ENCODE measurements at places on chromosomes 12 and 14.
A peak's percentile ranks its signal among the peaks of the same experiment; 100 is the strongest.

DNA sequence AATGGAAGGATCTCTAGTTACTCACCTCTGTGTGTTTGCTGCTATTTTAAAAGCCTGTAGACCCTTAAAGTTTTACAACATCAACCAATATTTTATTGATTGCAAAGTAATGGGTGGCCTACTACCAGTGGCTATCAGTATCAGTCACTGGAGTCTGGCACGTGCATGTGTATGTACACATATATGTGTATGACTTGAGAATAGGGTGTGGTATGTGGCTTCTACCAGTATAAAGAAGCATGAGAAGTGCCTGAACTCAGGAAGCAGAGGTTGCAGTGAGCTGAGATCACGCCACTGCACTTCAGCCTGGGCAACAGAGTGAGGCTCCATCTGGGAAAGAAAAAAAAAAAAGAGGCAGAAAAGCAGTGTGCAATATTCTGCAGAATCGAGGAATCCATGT lies 45.5 kb upstream of the GAS2L3 start:
- no peak for DNase-seq

- DNase-seq: no peak
Observed at GRCh38 chr12:46462641-46463355, 90.2 kb upstream of the SLC38A2 start.

GRCh38 chr12:55682087-55682796 lies 25.5 kb downstream of the ITGA7 start:
- no peak for DNase-seq

- DNase-seq: no peak
Observed at GRCh38 chr12:53200107-53200457, 7.0 kb downstream of the ITGB7 start.

DNA sequence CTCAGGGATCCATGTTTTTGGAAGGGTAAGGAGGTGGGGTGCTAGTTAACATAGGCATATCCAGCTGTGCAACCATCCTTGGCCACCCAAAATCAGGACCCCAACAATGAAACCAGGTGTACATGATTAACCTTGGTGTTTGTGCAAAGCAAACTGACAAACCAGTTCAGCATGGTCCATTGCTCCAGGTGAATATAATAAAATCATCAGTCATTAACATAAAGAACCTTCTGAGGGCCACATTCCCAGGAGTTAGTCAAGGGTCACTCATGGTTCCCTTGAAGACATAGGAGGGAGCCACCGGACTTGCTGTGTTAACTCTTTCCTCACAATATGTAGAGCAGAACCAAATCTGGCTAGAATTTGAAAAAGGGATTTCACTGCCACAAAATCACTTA lies 17.8 kb downstream of the SLC38A2 start:
- no peak for DNase-seq

GRCh38 chr14:70804556-70805162 lies 4.7 kb downstream of the MAP3K9 start:
- no peak for DNase-seq

- DNase-seq: no peak
Observed at GRCh38 chr14:95313190-95313589, 6.5 kb downstream of the CLMN start.

GRCh38 chr12:71312768-71313403 lies 126.7 kb upstream of the LGR5 start:
- no peak for DNase-seq

GRCh38 chr14:64515053-64515452 lies 10.5 kb downstream of the ZBTB1 start:
- DNase-seq: no peak

DNA sequence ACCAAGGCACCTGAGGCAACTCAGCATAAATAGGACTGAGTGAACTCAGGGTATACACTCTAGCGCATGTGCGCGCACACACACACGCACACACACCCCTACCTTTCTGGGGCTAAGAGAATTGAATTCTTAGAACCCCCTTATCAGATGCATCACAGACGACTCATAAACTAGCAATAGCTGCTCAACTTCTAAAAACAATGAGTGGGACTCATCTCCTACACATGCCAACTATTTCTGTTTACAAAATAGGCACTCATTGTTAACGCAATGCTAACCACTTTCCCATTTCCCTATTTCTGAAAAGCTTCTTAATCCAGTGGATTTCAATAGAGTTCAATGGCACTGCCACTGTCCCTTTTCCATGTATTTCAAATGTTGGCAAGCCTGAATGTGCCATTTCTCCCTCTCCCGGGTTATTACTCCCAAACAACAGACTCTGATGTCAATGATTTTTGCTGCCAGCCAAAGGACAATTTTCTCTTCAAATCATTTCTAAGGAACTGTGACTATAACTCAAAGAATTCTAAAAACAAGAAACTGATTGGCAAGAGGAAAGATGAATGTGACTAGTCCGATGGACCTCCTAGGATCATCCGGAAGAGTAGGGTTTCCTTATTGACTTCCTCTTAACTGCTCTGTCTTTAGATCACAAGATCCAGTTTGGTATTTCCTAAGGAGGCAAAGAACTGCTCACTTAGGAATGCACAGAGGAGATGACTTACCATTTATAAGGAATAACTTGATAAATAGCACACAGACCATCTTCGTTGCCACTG lies 48.8 kb downstream of the SLC38A1 start:
- DNase-seq: no peak

DNA sequence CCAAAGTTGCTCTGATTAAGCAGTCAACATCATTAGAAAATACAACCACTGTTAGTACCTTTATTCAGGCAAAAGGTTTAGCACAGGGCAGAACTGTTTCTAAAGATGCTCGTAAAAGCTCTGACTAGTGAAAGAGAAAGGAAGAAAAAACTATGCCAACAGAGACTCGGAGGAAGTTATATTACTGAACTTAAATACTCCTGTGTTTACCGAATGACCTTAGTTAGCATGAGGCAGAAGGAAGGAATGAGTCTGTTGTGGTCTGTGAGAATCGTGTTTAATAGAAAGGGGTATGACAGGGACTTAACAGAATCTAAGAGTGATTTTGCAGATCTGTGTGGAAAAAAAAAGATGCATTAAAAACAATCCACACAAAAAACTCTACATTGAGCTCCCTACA lies 84.1 kb upstream of the OVCH1 start:
- DNase-seq: no peak

- no peak for DNase-seq
Observed at GRCh38 chr12:102026728-102027127, 35.1 kb downstream of the WASHC3 start.

GRCh38 chr12:6725350-6725749 lies 1.5 kb downstream of the COPS7A start:
- DNase-seq: no peak

DNA sequence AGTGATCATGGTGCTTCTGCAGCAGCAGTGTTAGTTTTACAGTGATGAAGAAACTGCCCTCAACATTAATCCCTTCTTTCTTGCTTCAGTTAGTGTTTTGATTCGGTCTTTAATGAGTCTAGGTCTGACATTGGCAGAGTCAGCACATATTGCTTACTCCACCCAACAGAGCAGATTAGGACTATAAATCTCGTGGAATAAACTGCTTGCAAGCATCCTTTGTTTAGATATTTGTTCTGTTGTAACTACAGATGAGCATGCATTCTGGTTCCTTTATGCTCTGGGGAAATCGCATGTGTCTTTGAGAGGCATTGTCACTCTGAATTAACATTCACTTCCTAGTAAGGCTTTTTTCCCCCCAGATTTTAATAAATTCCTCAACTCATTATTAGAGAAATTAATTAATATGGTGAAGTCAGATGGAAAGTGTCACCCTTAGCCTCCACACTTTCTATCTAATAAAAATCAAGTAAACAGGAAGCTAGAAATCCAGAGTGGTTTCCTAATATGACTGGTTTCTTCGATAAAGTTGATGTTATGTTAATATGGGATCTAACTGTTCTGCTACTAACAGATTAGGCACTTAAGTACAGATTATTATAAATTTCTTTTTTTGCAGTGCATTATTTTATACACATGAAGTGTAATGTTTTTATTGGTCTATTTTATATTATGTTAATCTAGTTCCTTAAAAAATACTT lies 86.2 kb upstream of the SSTR1 start:
- peak; percentile 78 for DNase-seq

- DNase-seq: no peak
Observed at GRCh38 chr14:100825713-100826331, at the start of gene MEG3. TSS of gene MEG3 (plus strand) at chr14:100826118.

GRCh38 chr14:52153939-52154338 lies 85.1 kb upstream of the NID2 start:
- no peak for DNase-seq

GRCh38 chr14:22314183-22314820 lies 274.7 kb downstream of the DAD1 start:
- no peak for DNase-seq

All from DMS153 (cell line).